ENCODE measurements at places on chromosomes 5 and 9.

- no peak for DNase-seq
Observed at GRCh38 chr9:136831002-136831719, 11.1 kb upstream of the AJM1 start.

DNA sequence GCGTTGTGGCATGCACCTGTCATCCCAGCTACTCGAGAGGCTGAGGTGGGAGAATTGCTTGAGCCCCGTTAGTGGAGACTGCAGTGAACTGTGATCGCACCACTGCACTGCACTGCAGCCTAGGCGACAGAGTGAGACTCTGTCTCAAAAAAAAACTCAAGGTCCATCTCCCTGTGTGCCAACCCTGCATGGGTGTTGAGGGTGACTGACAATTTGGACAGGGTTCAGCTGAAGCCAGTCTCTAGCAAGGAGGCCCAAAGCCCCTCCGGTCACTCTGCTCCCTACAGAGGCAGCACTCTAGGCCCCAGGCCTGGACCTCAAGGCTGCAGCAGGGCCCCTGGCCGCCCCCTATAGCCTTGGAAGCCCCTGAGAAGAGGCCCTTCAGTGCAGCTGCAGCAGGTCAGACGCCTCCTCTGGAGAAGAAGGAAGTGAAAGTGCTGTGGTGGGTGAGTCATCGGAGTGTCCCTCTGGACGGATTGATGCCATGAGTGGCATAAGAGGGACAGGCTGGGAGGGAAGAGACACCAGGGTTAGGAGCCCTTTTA lies 39.2 kb upstream of the NEK6 start:
- DNase-seq: no peak

GRCh38 chr5:89850513-89850865 lies 559.1 kb downstream of the CETN3 start:
- DNase-seq: no peak

DNA sequence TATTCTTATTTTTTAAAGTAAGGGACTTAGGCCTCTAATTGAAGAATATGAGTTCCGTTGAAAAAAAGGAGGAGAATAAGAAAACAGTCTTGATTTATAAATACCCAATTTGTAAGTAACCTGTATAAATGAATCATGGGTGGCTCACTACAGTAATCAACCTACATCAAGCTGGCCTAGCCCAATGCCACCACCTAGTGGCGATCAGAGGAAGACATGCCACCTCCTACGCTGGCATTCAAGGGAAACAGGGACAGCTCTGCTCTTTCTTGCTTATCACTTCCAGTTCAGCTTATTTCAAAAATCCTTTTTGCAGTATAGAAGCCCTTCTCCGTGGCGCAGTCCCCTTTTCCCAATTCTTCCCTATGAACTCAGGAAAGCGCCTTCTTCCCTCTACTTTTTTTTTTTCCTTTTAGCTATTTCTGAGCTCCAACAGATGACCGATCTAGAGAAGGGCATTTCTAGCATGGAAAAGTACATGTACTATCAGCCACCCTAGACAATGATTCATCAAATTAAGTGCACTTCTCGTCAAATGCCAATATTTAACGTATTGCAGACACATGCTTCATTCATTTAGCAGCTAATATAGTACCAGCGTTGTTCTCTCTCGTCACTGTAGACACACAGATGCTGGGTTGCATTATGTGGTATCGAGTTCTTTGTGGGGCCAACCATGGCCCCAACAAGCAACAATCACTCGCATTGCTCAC lies 28.3 kb downstream of the PTPN3 start:
- no peak for DNase-seq

DNA sequence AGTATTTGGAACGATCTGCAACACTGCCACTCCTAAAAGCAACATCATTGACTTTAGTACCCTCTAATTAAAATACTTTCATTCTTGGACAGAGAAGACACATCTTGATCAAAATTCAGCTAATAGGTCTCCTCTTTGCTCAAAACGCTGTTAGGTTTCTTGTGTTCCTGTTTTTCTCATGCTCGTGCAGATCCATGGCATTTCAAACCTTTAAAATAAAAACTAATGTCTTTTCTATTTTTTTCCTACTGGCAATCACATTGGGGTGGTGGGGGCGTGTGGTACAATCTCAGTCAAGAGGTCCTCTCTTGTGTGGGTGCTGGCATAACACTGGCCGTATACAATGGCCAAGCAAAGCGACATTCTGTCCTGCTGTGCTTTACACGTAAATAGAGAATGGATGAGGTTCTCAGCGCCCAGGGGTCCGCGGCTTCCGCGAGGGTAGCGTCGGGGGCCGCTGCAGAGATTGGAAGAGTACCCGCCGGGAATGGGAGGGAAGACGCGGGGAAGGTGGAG lies 315 bp upstream of the GPR150 start:
- no peak for DNase-seq

DNA sequence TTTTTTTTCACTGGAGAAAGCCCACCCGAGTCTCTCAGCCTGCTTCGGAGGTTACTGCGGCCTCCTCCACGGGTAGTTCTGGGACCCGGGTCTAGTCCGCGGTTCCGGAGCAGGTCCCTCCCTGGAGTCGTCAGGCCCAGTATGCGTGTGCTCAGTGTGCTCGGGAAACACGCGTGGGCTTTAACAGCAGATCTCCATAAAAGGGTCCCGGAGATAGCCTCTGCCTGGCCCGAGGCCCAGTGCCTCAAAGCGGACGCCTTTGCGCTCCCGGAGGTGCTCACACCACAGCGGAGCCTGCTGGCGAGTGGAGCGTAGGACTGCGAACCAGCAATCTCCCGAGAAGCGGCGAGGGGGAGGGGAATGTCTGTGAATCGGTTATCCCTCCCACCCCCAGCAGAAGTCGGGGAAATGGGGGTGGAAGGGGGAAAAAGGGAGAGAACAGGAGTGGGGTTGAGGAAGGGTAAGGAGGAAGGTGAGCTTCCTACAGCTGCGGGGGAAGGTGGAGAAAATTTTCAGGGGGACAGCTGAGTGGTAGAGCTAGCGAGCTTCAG lies 28.7 kb downstream of the CDKN2A start:
- no peak for DNase-seq

- DNase-seq: no peak
Observed at GRCh38 chr9:137448602-137448962, 7.4 kb upstream of the ENTPD8 start.

DNA sequence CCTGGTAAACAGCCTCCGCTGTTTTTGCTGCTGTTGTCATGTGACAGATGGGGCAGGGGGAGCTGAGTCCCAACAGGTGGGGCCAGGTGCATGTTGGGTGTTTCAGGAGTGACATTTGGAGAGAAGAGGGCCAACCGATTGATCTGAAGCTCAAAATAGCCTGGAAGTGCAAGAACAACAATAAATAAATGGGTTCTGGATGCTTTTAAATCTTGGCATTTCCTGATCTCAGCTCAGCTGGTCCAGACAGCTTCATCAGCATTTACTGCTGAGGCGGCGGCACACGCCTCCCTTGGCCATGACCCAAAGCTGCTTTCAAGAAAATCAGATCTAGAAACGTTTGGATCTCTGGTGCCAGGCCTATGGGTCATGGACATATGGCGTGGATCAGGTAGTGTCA lies 70.5 kb downstream of the PPARGC1B start:
- no peak for DNase-seq

DNA sequence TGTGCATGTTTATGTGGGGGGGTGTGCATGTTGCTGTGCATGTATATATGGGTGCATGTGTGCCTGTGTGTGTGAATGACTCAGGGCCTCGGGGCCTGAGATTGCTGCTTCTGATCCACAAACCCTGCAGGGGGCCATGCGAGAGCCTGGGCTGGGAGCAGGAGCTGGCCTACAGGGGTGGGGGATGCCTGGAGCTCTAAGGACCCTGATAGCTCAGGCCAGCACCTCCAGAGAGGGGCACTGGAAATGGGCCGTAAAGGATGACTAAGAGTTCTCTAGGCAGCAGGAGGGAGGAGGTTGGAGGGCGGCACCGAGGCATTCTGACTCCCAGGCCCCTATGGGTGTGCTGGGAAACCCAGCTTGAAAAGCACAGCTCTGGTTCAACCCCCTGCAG lies 6.9 kb upstream of the UBAC1 start:
- no peak for DNase-seq
